Effector memory CD8-positive, alpha-beta T cell (primary cell): ENCODE measurements at places on chromosomes 2 and 18.

DNA sequence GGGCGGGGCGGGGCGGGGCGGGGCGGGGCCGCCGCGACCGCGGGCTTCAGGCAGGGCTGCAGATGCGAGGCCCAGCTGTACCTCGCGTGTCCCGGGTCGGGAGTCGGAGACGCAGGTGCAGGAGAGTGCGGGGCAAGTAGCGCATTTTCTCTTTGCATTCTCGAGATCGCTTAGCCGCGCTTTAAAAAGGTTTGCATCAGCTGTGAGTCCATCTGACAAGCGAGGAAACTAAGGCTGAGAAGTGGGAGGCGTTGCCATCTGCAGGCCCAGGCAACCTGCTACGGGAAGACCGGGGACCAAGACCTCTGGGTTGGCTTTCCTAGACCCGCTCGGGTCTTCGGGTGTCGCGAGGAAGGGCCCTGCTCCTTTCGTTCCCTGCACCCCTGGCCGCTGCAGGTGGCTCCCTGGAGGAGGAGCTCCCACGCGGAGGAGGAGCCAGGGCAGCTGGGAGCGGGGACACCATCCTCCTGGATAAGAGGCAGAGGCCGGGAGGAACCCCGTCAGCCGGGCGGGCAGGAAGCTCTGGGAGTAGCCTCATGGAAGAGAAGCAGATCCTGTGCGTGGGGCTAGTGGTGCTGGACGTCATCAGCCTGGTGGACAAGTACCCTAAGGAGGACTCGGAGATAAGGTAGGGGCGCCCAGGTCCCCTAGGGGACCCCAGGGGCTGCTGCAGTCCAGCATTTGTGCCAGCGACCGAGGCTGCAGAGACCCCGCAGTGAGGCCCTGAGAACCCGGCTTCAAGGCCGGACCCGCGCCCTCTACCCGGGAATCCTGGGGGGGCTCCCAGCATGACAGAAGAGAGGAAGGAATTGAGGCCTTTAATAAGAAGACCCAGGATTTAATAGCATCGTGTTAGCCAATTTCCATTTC, at the start of gene KHK:
KHK (plus strand) TSS at position 49 of the 870 bp plus-strand sequence; CDS start at position 537, 488 bp downstream.
- DNase-seq: no peak

- no peak for DNase-seq
Measured at GRCh38 chr2:194203898-194204297, 1453.1 kb upstream of the SLC39A10 start.

DNA sequence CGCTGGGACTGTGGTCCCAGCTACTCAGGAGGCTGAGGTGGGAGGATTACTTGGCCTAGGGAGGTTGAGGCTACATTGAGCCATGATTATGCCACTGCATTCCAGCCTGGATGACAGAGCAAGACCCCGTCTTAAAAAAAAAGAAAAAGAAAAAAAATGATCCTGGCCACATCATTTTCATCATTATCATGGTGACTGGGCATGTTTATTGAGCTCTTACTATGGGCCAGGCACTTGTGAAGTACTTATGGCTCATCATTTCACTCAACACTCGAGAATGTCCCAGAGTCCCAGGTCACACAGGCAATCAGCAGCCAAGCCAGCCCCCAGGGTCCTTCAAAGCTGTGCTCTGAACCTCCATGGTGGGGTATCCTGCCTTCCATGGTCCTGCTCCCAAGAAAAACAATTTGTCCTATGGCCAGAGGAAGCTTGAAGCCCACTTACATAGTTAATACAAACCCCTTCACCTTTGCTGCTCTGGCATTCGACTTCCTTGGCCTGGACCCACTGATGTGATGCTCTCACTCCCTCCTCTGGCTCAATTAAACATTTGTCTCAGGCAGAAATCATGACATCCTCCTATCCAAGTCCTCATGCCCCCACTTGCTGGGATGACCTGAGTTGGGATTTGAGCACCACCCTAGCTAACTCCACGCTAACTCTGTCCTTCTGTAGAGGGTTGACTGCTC, 3.8 kb upstream of the CNNM4 start:
- no peak for DNase-seq

GRCh38 chr18:58466636-58467205, 162.2 kb downstream of the ALPK2 start:
- DNase-seq: no peak

DNA sequence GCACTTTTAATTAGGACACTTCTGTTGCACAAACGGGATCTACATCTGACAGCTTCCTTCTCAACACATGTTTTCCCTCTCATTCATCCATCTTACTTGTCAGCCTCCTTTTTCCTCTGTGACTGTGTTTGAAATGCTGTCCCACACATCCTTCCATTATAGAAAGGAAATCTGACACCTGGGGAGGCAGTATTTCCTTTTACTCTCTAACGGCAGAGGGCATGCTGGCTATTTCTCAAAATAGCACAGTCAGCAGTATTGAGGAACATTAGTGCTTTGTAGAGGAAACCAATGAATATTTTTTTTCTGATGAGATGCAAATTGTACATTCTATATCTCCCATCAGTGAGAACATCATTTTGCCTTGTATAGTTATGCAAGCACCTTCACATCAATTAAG, 668.7 kb downstream of the SLC4A3 start:
- DNase-seq: no peak

DNA sequence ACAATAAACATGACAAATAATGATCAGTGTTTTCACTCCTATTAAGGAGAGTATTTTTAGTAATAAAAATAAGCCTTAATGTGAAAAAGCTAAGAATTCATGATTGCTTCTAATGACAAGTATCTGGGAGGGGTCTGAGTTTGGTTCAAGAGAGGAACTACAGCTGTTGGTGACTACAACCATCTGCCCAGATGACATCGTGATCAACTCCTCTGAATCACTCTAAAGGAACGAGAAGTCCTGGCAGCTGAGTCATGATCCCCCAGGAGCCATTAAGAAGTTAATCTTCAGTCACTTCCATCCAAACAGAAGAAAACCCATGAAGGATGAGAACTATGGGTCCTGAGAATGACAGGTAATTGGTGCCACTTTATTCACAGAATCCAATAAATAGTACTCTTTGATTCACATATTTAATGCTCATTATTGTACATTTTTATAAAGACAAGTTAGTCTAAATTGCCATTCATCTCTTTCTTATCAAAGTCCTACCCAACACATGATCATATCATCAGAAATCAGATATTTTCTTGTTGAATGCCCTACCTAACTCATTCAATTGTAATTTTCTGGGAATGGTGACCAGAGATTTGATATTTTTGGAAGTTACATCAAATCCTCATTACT, 6.8 kb downstream of the TFPI start:
- DNase-seq: no peak

- DNase-seq: no peak
Measured at GRCh38 chr2:214310319-214310718, 100.5 kb upstream of the VWC2L start.

- DNase-seq: no peak
Measured at GRCh38 chr2:170213651-170214050, 35.7 kb downstream of the MYO3B start.

GRCh38 chr2:28166956-28167355, 225.7 kb upstream of the FOSL2 start:
- no peak for DNase-seq

DNA sequence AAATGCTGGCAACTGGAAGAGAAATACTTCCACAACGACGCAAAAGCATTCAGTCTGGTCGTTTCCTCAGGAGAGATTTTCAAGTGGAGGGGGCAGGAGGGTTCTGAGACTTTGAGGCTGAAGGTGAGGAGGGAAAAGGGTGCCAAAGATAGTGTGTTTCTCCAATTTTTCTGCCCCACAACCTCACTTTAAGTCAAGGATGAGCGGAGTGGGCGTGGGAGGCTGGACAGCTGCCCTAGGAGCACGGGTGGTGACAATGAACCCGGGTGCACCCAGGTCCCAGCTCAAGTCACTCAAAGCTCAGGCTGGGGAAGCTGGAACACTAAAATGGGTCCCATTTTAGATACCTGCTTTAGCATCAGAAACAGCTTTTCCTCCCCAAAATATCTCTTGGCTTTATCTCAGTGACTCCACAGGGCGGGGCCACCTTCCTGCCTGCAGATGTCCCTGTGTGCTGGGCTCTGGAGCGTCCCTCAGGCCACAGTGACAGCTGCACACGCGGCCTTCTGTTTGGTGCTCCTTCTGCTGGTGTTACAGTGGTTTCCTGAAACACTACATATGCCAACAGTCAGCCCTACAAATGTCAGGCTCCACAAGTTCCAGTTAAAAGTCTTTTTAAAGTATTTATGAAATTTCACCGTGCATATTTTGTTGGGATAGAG, 1.4 kb upstream of the MBP start:
- no peak for DNase-seq

GRCh38 chr18:961644-962355, 57.1 kb downstream of the ADCYAP1 start:
- peak; percentile 35 for DNase-seq

DNA sequence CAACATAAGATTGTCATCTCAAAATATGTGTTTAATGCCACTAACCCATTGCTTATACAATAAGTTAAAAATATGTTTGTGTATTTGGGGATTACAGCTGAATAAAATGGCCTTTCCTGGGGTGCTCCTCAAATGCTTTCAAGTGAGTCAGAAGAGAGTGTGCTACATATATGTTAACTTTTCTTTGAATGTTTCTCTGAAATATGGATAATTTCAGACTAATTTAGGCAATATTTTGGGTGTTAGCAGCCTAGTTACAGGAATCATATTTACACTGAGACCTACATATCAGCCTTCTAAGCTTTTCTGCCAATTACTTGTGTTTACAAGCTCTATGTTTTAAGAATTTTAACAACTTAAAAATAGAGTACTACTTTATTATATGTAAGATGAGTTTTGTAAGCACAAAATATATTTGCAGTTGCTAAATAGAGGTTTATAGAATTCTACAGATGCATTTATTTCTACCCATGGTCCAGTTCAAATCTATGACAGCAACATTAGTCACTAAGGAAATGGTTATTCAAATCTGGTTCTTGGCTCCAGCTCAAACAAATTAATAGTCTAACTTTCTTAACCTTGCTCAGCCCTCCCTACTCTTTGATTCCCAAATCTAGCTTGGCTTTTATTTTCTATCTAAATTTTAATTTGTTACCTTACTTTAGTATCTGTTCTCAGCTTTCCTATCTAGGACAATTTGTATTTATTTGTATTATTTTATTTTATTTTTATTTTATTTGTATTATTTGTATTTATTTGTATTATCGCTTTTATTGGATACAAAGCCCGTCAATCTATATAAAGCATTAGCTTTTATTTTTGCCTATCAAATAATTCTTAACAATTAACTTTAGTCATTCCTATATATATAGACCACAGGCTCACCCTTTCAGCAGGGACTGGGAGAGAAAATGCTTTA, 48.9 kb downstream of the FSIP2 start:
- DNase-seq: no peak

DNA sequence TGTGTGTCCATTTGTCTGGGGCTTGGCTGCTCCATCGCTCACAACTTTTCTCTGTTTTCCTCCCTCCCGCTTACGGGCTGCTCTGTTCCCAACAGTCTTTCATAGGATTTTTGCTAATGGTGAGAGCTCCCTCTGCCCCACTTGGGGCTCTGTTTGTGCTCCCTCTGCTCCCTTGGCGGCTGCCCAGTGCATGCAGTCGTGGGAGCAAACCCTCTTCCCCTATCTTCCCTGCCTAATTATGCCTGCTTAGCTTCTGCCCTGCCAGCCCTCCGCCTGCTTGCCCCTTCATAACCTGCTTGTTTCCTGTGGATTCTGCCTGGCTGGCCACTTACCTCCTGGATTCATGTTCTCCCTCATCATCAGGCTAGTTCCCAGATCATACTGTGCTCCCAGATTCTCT, 6.6 kb upstream of the KRTCAP3 start:
- DNase-seq: no peak

DNA sequence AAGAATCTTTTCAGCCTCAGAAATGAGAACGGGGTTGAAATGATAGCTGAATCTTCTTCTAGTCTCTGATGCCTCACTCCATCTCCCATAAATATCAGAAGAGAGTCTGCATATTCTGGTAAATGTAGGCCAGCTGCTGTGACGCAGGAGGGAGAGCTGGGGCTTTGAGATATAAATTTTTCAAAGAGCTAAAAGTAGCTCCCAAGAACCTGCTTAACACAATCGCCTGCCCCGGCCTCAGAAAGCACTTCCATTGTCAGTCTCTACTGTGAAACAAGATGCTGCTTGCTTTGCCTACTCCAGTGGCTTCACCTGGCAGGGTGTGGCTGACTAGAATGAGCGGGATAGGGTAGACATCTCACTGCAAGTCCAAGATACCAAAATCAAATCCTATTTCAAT, 105.0 kb upstream of the CCDC150 start:
- no peak for DNase-seq

DNA sequence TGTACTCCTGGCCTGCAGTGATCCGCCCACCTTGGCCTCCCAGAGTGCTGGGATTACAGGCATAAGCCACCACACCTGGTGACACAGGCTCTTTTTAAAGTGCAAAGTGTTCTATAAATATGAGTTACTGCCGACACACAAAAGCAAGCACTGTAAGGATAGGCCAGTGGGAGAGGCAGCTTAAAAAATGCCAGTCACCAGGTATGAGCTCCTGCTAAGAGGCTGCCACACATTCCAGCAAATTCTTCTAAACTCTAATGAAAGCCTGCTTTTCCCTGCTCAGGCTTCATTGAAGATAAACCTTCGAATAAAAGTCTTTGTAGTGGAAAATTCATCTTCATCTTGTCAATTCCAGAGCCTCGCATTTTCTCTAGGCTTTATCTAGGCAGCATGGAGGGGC, 203.0 kb upstream of the PID1 start:
- DNase-seq: no peak

GRCh38 chr2:66093371-66093770, 341.6 kb upstream of the MEIS1 start:
- DNase-seq: no peak

DNA sequence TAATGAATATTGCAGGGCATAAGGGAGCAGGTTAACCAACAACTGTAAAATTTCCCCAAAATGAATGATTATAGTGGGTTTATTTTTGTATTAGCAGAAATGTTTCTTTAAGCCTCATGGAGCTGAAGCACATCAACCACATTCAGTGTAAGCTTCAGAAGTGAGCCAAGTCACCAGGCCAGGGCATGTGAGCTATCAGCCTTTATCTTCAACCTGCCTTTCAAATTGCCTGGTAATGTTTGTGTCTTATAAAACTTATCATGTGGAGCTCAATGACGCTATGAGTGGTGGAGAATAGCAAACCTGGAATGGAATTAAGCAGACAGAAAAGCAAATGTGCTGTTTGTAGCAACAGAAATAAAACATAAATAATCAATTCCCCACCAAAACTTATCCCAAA, 1068.4 kb downstream of the LRP1B start:
- DNase-seq: no peak

DNA sequence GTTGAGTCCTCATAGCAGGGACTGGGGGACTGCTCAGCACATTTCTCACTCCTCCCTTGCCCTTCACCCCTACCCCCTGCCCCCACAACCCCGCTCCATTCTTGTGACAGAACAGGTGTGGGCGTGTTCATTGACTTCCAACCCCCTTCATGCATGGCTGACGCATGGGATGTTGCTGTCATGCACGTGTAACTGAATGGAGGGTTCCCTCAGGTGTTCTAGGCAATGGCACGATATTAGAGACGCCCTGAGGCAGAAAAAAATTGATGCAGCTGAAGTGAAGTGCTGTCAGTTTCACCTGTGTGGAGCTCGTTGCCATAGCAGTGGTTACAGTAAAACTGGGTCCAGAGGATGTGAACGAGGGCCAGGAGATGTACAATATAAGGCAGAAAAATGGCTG, 6.5 kb upstream of the THOC1 start:
- no peak for DNase-seq
